ENCODE measurements at places on chromosomes 1 and 21.

- no peak for DNase-seq
These were observed 182.0 kb downstream of the CDC42BPA start for GRCh38 chr1:227136210-227136820.

DNA sequence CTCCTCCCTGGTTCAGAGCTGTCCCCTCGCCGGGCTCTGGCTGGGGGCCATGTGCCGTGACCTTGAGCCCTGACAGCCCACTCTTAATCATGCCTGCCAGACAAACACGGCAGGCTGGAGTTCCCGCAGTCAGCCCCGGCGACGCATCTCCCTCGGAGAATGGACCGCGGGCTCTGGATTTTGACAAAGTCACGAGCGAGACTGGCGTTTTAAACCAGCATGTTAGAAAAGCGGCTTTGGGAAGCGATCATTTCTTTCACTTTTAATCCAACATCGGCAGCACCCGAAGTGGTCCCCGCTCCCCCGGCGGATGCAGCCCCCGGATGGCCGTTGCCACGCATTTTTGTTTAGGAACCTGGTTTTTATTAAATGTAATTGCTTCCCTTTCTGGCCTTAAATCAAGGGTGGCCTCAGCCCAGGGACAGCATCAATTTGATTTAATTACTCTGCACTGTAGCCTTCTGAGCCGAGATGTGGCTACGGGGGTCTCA lies 70.9 kb downstream of the PRDM16 start:
- DNase-seq: no peak

DNA sequence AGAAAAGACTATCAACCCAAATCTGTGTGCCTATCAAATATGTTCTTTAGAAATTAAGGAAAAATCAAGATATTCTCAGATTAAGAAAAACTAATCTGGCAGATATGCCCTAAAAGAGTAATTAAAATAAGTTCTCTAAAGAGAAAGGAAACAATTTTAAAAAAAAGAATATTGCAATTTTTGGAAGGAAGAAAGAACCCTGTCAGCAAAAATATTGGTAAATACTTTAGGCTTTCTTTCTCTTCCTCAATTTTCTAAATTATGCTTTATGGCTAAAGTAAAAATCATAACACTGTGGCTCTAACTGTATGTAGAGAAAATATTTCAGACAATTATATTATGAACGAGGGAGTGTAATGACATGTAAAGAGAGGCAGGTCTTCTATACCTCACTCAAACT lies 691.3 kb upstream of the PTBP2 start:
- no peak for DNase-seq

GRCh38 chr1:221449194-221449593 lies 292.7 kb downstream of the DUSP10 start:
- DNase-seq: no peak

- no peak for DNase-seq
These were observed 66.5 kb downstream of the ADGRL2 start for GRCh38 chr1:81867235-81867634.

DNA sequence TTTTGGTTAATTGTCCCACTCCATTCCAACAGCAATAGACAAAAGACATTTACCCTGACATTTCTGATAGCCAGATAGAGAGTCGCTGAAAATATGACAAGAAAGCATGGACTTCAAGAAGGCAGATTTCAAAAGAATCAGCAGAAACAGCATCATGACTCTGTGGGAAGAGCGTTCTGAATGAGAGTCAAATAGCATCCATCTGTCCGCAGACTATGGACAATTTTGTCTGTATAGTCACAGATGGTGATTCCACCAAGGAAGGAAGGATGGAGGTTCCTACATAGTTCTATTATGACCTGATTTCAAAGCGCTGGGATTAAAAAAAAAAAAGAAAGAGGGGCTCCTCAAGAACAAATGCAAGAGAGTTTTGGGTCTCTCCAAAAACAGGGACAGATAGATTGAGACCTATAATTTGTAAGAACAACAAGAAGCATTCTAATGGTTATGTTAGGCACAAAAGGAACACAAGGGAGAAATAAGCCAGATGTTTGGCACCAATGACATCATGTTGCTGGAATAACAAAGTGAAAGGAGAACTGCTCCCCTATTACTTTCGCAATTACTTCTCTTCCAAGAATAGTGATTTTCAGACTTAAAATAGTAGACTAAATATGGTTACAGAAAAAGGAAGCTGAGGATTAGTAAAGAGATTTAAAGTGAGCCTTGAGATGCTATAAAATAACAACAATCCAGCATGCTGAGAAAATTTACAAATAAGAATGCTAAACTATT lies 28.5 kb downstream of the NIBAN1 start:
- no peak for DNase-seq

- DNase-seq: peak; percentile 59
These were observed 192.6 kb upstream of the FGGY start for GRCh38 chr1:59104191-59104760.

DNA sequence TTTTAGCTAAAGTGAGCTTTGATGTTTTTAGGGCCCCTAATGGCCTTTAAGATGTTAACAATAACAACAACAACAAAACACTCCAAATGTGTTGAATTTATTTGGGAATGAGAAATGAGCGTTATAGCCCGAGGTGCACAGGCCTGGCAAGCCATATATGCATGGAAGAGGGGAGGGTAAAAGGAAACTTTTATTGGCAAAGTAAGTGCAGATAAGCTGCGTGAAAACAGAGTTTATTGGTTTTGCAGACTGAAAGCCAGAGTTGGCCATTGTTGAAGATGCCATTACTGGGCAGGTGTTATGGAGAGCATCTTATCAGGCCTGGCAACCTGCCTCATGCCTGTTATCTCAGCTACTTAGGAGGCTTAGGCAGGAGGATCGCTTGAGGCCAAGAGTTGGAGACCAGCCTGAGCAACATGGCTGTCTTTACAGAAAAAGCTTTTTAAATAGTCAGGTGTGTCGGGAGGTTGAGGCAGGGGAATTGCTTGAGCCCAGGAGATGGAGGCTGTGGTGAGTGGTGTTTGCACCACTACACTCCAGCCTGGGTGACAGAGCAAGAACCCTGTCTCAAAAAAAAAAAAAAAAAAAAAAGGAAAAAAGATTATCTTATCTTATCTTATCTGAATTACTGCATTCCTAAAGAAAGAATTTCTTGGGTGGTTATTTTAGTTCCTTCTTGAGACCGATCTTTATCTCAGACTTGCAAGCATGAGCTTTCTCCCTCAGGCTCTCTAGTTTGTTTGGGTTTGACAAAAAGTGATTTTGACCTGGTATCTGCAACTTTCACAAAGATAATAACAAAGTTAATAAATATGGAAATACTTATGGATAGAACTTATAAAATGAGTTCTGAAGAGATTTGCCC lies 1.7 kb downstream of the PATJ start:
- no peak for DNase-seq

GRCh38 chr21:41816583-41817165 lies 49.8 kb upstream of the RIPK4 start:
- DNase-seq: no peak

- DNase-seq: no peak
These were observed 230.8 kb upstream of the CACYBP start for GRCh38 chr1:174768949-174769348.

DNA sequence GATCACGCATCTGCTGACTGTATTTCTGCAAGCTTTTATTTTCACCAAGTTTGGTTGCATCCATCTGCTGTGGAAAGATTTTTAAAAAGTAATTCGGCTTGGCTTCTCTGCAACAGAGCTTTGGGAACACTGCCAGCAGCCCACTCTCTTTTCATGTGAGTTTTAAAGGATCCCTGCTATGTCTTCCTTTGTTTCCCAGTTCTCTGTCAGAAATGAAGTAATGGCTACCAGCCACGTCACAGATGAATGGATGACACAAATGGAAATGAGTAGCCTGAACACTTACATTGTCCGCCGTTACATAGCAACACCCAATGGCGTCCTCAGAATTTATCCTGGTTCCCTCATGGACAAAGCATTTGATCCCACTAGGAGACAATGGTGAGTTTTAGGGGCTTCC lies 80.6 kb upstream of the RAVER2 start:
- DNase-seq: no peak

GRCh38 chr1:167666416-167666815 lies 36.4 kb downstream of the RCSD1 start:
- no peak for DNase-seq

GRCh38 chr1:25472471-25472870 lies 41.8 kb downstream of the MACO1 start:
- no peak for DNase-seq

DNA sequence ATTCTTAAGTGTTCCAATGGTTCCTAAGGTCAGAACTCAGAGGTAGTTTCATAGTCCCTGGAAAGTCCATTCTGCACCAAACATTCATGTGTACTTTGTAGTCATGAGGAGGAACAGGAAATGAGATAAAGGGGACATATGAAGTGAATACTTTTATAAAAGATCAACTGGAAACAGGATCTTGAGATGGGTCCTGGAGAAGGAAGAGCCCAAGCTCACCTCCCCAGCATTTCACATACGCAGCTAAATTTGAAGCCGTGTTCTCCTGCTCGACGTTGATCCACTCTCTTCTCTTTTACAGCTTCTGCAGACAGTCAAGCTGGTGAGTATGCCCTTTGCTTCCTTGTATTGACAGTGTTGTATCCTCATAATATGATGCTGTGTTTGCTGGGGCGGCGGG lies 429 bp downstream of the FCGR2A start:
- DNase-seq: no peak

DNA sequence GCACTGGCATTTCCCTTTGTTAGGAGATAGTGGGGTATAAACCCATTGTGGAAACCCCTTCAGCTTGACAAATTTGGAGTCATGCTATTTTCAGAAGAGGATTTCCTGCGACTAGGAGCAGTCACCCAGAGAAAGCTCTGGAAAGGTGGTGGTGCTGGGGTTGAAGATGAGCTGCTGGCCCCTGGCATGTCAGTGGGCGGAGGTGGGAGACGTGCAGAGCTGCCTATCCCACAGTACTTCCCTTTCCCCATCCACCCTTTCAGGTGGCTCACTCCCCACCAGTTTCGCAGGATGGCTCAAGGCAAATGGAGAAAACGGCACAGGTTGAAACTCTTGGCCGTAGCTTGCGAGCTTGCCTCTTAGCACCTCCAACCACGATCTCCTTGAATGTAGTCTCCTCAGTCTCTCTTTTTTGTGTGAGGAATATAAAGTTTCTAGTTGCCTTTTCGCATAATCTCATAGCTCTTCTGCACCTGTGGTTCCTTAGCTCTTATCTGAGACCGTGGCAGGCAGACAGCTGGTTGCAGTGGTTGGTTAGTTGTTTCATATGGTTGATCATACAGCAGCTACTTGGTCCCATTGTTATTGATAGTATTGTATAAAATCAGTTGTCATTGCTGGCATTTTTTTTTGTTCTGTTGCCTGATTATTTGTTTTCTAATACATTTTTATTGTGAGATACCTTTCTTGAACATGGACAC lies 48.2 kb downstream of the ADARB1 start:
- no peak for DNase-seq

- DNase-seq: no peak
These were observed 10.0 kb downstream of the ARMH1 start for GRCh38 chr1:44684525-44684924.

DNA sequence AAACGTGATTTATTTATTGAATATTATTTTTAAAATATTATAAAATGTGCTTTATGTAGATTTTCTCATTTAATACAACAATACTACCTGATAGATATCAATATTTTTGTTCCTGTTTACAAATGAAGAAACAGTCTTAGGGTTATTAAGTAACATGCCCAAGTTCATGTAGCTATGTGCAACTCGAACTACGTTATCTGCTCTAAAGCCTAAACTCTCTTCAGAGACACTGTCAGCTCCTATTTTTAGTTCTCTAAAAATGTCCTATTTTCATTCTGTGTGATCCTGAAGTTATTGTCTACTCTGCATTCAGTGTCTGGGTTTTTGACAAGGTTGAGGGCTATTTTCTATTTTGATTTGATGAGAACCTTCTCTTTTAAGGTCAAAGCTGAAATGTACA lies 550.1 kb upstream of the B3GALT2 start:
- no peak for DNase-seq
